Activated CD8-positive, alpha-beta memory T cell treated with anti-CD3 and anti-CD28 coated beads for 1 hour (primary cell): ENCODE measurements at places on chromosomes 12 and 14.

DNA sequence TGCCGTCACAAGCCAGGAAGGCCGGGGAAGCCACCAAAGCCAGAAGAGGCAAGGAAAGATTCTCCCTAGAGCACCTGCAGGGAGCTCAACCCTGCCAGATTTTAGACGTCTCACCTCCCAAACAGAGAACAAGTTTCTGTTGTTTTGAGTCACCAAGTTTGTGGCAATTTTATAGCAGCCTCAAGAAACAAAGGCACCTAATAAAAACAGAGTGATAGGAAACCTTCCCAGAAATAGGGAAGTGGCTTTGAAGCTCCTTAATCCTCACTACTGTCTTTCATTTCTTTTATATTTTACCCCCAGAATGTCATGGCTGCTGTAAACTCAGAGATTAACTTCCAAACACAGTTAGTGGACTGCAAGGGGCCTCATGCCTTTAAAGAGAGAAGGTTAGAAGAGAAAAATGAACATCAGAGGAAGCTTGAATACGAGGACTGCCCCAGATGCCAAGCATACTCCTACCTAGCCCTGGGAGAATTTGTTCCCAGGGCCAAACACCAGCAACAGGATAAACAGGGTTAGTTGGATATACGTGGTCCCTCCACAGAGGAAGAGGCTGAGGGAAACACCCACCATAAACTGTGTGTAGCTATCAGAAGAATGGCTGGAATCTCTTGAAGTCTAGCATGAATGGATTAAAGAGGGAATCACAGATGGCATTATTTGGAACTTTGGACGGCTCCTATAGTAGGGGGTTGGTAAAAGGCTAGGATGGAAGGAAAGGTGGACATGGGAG, 148.3 kb downstream of the KCNA5 start:
- DNase-seq: no peak

- no peak for DNase-seq
Observed at GRCh38 chr14:69620981-69621380, 9.6 kb downstream of the SUSD6 start.

- no peak for DNase-seq
Observed at GRCh38 chr12:78177298-78177697, 346.6 kb downstream of the NAV3 start.

DNA sequence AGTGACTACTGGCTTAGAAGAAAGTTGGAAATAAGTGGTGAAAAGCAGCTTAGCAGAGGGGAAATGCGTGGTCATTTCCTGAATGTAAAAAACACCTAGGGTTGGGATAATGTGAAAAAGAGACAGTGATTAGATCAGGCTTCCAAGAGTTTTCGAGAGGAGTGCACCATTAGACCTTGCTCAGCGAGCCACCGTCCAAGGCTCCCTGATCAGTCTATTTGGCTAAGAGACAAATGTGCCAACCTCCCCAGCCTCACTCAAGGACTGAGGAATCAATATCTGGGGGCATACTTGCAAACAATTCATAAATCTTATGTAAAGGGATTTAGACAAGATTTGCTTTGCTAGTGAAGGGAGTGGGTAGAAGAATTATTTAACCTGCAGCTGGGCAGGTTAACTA, 594.5 kb downstream of the NRXN3 start:
- no peak for DNase-seq

GRCh38 chr12:72236071-72236705, 36.0 kb upstream of the TRHDE start:
- DNase-seq: no peak

- DNase-seq: no peak
Observed at GRCh38 chr12:52352951-52353350, 14.3 kb downstream of the KRT85 start.

- DNase-seq: no peak
Observed at GRCh38 chr14:33542338-33543287, 408.3 kb downstream of the EGLN3 start.

- peak; percentile 70 for DNase-seq
Observed at GRCh38 chr12:48936379-48936979, 11.2 kb upstream of the FKBP11 start.

DNA sequence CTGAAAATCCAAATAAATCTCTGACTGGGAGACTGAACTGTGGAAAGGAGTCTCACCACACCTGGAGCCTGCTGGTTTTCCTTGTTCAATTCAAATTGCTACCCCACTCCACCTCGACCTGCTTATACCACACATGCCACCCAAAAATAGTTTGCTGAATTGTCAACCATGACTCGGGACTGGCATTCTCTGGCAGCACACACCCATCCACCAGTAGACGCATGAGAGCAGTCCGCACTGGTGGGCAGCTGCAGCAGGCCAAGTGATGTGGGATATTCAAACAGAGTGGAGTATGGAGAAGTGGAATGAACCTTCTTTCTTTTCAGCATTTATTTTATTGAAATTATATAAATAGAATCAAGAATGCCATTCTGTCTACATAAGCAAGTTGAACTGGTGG, 38.7 kb upstream of the SYCP3 start:
- no peak for DNase-seq

GRCh38 chr14:67851785-67852410, 32.3 kb downstream of the RAD51B start:
- no peak for DNase-seq

GRCh38 chr14:31357279-31357678, 63.1 kb downstream of the HEATR5A start:
- no peak for DNase-seq

- no peak for DNase-seq
Observed at GRCh38 chr12:129067491-129067890, 214.2 kb downstream of the GLT1D1 start.

GRCh38 chr12:120529641-120530417, 871 bp upstream of the COQ5 start:
- DNase-seq: no peak

- no peak for DNase-seq
Observed at GRCh38 chr14:68243450-68244010, 424.0 kb downstream of the RAD51B start.

DNA sequence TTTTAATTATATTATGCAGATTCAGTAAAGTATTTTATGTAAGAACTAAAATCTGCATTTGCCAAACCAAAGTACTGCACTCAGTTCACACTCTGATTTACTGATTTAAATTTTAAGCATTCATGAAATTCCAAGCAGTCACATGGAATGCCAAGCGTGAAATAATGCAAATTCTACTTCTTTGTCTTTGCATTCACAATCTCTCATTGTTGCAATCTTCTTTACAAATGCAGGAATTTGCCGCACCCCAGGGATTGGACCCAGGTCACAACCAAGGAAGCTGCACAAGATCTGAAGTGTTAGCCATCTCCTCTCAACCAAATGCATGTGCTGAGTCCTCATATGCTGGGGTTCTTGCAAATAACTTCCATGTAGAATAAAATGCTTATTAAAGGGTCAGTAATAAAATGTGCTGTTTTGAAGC, 71.9 kb downstream of the TUNAR start:
- DNase-seq: no peak

DNA sequence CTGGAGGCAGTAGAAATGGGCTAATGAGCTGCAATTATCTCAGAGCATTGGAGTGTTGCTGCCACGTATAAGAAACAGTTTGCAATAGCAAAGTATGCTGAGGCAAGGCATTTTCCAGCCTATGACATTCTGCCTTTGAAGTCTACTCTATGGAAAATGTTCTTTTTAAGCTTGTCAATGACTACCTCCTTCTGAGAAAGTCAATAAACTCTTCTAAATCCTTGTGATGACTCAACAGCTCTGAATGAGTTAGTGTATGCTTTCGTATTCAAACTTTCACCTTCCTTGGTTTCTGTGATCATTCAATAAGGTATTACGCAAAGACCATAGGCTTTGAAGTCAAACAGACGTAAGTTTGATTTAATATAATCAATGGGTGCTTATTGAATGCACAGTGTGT, 111.2 kb downstream of the CAPZA3 start:
- DNase-seq: no peak

- no peak for DNase-seq
Observed at GRCh38 chr14:81329640-81330381, 70.3 kb downstream of the STON2 start.

DNA sequence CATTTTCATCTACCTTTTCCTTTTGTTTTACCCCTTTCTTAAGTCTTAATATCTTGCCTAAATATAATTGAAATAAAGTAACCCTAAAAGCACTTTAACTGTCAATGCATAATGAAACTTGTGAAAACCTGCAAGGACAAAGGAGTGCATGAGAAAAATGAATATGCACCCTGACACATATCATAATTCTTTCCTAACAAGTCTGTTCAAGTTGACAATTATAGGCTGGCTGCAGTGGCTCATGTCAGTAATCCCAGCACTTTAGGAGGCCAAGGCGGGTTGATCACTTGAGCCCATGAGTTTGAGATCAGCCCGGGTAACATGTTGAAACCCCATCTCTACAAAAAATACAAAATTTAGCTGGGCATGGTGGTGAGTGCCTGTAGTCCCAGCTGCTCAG, 65.4 kb downstream of the FGD6 start:
- no peak for DNase-seq

DNA sequence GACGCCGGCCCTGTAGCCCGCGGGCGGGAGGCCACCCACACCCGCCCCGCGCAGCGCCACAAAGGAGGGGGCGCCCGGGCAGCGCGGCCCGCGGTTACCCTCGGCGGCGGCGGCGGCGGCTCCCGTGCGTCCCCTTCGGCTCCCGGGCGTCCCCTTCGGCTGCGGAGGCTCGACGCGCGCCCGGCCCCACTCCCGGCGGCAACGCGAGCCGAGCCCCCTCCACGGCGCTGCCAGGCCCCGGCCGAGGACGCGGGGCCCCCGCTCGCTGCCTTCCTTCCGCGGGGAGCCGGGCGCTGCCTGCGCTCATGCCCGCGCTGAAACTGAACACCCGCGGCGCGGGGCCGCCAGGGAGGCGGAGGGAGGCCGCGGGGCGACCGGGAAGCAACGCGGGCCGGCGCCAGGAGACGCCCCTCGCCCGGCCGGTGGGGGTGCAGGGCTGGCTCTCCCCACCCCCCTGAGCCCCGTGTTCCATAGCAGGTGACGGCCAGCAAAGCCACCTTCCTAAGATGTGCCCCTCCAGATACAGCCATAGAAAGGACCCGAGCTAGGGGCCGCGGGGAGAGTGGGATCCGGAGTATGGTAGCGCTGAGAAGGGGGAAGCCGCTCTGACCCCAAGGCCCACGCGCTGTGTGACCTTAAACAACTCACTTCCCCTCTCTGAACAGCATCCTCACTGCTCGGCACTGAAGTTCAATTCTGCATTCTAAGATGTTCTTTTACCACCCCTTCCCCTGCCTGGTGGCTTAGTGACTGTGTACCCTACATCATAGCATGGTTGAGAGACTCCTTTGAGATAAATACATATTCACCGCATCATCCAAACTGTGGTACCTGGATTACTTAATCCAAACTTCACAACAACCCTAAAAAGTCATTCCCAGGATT, 42.8 kb downstream of the KDM2B start:
- no peak for DNase-seq

DNA sequence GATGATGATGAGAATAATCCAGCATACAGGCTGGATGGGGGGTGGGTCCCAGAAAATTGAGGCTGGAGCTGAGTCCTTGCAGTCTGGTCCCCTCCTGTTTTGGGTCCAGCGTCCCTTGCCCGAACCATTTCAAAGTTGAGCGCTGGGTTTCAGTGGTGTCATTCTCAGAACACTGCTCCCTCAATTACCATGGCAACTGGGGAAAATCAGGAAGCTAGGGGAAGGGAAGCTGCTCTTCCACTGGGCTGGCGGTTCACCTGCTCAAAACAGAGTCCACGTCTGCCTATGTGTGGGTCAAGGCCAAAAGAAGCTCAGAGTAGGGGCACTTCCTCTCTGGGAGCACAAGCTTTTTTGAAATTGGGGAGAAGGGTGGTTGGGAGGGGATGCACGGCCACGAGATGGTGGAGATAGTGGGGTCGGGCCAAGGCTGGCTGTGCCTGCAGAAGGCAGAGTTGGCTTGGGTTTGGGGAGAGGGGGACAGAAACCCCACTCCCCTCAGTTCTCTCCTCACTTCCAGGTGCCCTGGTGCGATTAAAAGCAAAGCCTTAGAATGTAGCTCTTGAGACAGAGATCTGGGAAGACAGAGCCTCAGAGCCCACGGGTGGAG, 1.7 kb upstream of the NOS1 start:
- no peak for DNase-seq

DNA sequence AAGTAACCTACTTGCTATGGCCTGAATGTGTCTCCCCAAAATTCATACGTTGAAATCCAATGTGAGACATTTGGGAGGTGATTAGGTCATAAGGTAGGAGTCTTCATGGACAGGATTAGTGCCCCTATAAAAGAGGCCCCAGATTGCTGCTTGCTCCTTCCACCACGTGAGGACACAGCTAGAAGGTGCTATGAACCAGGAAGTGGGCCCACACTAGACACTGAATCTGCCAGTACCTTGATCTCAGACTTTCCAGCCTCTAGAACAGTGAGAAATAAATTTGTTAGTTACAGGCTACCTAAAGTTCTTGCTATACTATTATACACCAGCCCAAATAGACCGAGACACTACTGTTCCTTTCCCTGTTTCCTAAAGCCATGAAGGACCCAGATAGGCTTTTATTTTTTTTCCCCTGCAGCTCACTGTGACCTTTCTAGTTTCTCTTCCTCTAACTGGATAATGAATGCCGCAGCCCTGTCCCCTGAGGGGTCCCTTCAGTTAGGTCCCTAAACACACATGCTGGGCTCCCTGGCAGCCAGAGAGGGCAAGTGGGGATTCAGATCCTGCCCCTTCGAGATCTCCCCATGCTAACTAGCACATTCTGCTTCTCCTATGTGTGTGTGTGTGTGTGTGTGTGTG, 19.3 kb downstream of the SLC25A3 start:
- no peak for DNase-seq

DNA sequence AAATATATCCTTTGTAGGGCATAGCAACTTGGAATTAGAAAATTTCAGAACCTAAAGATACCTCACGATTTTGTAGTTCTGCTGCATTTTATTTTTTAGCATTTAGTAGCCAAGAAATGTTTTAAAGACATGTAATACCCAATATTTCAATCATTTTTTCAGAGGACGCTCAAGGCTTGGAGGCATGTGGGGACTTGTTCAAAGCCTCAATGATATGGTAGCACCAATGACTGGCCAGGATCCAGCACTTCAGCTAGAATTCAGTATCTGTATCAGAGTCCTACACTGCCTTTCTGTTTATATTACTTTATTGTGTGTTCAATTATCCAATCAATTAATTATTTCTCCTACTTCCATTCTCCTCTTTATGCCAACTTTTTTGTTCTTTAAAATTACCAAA, 154.8 kb upstream of the NEDD1 start:
- no peak for DNase-seq
